ENCODE measurements at places on chromosomes 11 and 22.
A peak's percentile ranks its signal among the peaks of the same experiment; 100 is the strongest.

GRCh38 chr11:66002648-66003225, 434 bp downstream of the BANF1 start:
- DNase-seq: peak; percentile 56

- DNase-seq: no peak
Measured at GRCh38 chr22:23822101-23822671, 16.6 kb downstream of the DERL3 start.

GRCh38 chr11:112237451-112237850, 11.2 kb downstream of the PTS start:
- DNase-seq: no peak

DNA sequence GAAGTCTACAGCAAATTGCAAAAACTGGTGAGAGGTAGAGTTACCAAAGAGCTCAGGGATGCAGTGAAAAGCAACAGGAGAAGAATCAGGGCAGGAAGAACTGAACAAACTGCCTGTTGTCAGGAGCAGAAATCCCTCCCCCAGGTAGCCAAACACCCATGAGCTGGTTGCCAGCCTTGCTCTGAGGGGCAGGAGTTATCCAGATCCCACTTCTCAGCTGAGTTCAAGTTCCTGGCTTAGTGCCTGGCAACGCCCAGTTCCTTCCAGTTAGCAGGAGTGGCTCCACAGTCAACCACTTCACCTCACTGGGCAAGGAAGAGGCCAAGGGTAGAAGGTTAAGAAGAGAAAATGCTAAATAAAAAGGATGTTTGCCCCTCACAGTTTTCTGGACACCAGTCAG, 1.9 kb upstream of the MPZL2 start:
- DNase-seq: peak; percentile 41

- DNase-seq: no peak
Measured at GRCh38 chr11:92854952-92855351, 114.5 kb upstream of the MTNR1B start.

GRCh38 chr11:127919206-127920000, 668.0 kb downstream of the ETS1 start:
- DNase-seq: no peak

GRCh38 chr11:67280341-67280787, 8.7 kb upstream of the ANKRD13D start:
- DNase-seq: no peak

- no peak for DNase-seq
Measured at GRCh38 chr11:14275076-14275475, 83.9 kb downstream of the RRAS2 start.

GRCh38 chr22:44181033-44181911, 547 bp downstream of the PARVG start:
- no peak for DNase-seq

DNA sequence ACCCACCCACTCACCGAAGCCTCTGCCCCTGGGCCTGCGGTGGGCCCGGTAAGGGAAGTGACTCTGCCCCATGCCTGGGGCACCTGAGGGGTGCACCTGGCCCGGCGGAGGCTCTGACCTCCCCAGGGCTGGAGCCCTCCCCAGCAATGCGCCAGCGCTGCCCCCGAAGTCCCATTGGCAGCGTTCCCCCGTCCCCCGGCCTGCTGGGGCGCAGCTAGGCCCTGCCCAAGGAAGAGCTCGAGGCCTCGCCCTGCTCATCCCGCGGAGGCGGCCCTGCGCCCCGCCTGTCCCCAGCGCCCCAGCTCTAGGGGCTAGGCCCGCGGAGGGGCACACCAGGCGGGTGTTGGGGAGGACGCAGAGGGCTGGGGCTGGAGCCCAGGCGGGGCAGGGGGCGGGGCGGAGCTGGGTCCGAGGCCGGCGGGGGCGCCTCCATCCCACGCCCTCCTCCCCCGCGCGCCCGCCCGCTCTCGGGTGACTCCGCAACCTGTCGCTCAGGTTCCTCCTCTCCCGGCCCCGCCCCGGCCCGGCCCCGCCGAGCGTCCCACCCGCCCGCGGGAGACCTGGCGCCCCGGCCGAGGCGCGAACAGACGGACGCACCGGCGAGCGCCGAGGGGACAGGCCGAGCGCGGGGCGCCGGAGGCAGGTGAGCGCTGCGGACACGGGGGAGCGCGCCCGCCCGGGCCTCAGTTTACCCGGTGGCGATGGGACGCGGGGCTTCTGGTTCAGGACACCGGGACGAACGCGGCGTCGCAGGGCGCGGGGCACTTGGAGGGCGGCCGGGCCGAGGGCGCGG, at the start of gene EPS8L2:
EPS8L2 (plus strand) TSS at position 586 of the 793 bp plus-strand sequence. CDS start 3,177 bp downstream, outside the sequence.
- peak; percentile 46 for DNase-seq

GRCh38 chr22:27801616-27802345, at the start of gene MN1:
MN1 (minus strand) TSS chr22:27801756; CDS start chr22:27800543, 1,213 bp downstream.
- no peak for DNase-seq

GRCh38 chr11:32439501-32440210, 4.3 kb upstream of the WT1 start:
- DNase-seq: no peak

DNA sequence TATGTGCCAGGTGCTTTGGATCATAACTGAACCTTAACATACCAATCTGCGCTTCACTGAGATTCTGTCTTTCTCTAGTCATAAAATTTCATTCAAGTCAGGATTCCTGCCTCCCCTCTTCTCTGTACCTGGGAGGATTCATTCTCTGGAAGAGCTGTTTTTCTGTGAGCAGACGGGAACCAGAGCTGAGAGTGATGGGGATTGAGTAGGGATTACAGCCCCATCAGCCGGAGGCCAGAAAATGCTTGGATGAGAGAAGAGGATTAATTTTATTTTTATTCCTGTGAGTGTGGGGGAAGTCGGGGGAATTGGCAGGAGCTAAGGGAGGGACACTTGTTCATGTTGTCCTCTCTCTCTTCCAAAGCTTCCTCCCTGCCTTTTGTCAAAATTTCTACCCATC, 4.7 kb downstream of the STX3 start:
- no peak for DNase-seq

DNA sequence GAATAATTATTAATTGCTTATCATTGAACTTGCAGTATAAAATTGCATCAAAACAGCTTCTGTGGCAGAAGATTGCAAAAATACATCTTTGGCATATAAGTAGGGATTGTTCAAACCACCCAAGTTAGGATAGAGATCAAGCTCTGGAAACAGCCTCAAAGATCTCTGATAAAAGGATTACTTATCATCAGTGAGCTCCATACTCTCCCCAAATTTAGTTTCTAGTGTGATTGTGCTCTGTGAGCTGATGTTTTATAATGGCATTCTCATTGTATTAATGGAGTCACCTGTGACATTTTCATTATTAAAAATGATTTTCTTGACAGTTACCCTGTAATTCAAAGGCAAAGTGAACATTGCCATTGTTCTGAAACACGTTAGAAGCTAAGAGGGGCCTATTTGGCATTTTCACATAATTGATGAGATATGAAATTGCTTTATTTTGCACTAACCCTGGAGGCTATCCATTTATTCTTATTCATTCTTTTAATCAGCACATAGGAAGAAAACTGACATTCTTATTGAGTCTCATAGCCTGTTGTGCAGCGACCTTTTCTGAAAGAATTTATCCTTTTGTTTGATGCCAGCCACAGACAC, 626.3 kb upstream of the ANO5 start:
- no peak for DNase-seq

GRCh38 chr11:114031246-114031966, 28.1 kb upstream of the ZBTB16 start:
- no peak for DNase-seq

DNA sequence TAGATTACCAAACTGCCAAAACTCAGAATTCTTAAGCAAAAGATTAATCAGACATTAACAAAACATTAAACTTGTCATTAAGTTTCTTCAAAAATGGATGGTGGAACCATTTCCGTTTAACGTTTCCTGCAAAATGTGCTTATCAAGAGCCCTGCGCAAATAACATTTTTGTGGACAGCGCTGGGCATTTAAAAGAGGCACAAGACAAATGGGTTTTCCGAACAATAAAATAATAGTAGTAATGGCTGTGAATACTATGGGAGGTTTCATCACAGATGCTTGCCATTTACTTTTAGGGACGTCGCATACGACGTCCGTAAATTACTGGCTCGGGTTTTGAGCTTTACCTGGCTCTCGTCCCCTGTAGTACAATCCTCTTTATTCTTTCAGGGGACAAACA, 1.1 kb downstream of the NPAT start:
- no peak for DNase-seq

DNA sequence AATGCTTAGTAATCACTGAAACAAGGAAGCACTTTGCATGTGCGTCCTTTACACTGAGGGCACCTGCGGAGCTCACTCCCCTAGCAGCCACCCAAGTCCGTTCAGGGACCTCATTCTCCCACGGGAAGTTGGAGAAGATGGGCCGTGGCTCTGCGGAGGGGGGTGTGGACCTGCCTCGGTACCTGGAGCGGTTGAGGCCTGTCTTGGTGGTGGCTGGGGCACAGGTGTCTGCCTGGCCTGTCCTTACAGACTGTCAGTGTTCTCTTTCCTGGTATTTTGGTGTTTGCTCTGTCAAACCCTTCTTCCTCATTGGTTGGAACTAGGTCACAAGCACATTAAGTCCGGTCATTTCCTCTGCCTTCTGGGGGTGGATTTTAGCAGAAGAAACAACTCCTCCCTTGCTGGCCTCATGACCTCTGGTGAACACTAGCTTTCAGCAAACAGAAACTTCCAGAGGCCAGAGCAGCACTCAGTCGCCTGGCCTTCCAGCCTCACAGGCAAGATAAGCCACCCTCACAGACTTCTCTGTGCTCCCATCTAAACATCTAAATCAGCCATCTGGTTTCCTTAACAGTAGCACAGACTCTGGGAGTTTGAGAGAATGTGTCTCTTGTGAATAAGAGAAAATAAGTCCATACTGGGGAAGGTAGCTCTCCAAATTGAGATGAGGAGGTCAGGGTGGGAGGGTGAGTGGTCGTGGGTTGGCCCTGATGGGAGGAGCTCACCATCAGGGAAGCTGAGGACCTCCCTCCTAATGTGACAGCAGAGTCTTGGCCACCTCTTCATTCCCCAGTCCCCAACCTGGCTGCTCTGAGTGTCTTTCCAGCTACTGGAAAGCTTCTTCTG, 8.6 kb downstream of the SNAP29 start:
- DNase-seq: no peak

- no peak for DNase-seq
Measured at GRCh38 chr22:19820880-19821522, 33.7 kb downstream of the GNB1L start.

GRCh38 chr11:117823946-117824420, 561 bp downstream of the FXYD2 start:
- DNase-seq: no peak

DNA sequence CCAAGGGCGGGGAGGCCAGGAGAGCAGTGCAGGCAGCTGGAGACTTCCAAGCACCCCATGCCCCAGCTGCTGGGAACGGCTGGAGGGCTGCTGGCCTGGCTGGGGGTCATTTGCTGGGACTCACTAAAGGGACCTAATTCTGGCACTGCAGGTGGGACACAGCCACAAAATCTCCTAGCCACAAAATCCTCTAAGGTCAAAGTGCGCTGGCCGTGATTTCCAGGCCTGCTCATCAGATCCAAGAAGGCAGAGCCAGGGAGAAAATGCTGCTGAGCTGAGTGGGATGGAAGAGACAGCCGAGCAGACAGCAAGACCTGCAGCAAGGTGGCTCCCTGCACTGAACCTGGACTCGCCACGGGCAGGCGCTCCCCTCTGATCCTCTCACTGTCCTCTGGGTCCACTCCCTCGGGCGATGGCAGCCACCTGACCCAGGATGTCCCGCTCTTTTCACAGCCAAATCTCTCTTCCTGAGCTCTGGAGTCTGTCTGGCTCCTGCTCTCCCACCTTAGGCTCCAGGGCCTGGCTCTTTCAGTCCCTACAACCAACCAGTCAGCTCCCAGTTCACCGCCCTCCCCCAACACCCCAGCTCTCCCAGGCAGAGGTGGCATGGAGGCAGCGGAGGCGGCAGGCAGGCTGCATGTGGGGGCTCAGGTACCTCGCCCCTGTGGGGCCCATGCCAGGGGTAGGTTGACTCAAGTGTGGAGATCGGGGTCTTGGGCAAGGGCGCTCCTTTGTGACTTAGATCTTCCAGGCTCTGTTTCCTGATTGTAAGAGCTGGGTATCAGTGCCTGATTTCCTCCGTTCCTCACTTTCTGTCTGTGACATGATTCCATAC, 14.5 kb downstream of the OVOL1 start:
- no peak for DNase-seq

DNA sequence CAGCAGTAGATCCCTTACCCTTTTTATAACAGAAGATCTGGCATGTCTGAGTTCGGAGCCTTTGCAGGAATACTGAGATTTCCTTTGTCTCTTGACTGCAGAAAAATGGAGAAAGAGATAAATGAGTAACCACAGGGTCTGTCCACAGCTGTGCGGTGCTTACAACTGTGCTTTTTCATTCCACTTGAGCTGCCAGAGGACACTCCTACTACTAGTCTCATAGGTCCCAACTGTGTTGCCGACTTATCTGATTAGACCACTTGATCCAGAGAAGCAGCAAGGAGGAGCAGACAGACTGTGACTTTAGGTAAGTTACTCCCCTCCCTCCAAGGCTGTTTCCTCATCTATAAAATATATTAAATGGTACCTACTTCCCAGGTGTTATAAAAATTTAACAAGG, 17.5 kb downstream of the FAM227A start:
- no peak for DNase-seq

DNA sequence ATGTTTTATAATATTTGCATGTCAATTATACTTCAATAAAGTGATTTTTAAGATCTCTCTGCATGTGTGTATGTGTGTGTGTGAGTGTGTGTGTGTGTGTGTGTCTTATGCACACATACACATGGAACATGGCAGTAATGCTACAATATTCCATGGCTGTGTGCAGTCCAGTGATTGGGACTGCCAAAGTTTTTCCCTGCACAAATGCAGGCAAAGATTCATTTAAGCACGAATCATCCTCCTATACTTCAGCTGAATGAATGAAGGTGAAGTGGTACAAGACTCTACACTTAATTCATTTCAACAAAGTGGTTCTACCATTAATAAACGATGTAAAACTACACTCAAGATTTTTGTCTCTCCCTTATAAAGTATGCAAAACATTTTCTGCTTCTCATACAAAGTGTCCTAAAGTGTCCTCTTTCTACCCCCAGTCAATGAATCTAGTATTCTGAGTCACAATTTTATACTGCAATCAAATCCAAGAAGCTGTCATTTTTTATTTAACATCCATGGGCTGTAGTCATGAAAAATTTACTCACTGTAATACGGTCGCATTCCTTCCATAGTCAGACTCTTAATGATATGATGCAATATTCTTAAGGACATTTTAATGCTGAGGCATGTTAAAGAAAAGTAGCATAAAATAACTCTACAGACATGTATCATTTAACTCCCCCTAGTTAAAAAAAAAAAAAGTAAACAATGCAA, 132.4 kb downstream of the TTC28 start:
- no peak for DNase-seq

DNA sequence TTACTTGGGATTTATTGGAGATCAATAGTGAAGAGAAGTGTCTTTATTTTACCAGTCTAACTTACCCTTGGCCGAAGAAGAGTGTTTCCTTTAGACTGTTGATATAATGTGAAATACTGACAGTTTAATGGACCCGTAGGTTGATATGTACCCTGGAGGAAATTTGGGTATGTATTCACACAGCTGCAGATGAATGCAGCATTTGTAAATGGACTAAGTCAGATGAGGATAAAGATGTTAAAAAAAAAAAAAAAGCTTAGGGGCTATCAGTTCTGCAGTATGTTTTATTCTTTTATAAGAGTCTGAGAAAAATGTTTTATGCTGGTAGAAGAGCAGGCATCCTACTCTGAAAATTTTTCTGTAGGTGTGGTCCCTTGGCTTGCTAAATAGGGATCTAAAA, 2.7 kb downstream of the REXO2 start:
- DNase-seq: no peak

GRCh38 chr22:39369186-39369585, 19.4 kb downstream of the SYNGR1 start:
- DNase-seq: no peak
